ENCODE measurements at places on chromosomes 5 and 9. TPM values are rescaled to one million over a fixed set of nuclear protein-coding genes. Genes with fewer than 3 reads are reported as not detected.

DNA sequence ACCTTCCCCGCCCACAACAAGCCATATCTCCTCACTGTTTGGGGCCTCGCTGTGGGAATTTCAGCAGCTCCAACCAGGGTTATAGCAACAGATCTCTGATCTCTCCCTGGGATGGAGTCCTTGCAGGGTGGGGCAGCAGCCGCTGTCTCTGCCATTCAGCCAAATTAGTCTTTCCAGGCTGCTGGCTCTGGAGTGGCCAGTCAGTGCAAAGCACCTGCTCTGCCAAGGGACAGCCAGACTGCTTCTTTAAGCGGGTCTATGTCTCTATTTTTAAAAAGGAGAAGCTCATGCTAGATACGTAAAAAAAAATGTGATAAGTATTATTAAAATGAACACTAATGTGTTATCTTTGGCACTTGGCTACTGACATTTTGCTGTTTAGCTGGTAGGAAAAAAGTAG is 380.2 kb downstream of the CDH10 start:
- DNase-seq: no peak

- no peak for DNase-seq
These were observed 3.7 kb upstream of the COL5A1 start for GRCh38 chr9:134637696-134638501.

DNA sequence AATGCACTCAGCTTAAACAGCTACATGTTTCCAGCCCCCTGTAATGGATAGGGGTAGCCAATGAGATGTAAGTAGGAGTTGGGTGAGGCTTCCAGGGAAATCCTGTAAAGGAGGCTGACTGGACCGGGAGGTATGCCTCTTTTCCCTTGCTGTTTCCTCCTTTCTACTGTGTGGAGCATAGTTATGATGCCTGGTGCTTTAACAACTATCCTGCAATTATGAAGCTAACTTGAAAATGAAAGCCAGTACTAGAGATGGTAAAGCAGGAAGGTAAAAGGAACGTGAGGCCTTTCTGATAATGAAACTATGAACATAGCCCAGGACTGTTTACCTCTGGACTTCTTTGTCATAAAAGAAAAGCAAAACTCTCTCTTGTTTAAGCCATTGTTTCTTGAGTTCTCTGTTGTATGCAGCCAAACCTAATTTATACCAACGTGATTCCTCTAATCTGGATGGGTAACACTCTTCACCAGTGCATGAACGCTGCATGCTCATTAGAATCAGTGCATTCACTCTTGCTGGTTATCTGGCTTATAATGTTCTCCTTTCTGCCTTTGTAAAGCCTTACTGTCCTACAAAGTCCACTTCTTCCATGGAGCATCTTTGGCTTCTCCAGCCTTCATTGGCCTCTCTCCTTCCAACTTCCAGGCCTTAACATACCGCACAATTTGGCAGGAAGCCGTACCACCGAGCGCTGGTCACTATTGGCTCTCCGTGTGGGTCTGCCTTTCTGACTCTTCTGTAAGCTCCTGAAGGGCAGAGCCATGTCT is 8.3 kb upstream of the ARHGEF28 start:
- DNase-seq: no peak

GRCh38 chr9:135886147-135886981 is 21.0 kb downstream of the CAMSAP1 start:
- DNase-seq: no peak

DNA sequence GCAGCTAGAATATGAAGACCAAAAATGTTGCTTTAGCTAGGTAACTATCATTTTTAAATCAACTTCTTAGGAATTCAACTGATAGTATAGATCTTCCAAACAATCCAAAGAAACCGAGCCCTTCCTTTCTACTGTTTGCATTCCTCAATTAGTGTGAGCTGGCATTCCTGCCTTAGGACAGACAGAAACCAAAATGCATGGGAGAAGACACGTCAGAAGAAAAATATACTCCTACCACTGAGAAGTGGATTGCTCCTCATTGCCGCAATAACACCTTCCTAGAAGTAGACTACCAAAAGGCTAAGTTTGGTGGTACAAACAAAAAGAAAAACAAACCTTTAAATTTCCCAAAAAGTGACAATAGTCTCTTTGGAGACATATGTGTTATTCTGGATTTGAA is 440.0 kb downstream of the SEMA5A start:
- DNase-seq: no peak

DNA sequence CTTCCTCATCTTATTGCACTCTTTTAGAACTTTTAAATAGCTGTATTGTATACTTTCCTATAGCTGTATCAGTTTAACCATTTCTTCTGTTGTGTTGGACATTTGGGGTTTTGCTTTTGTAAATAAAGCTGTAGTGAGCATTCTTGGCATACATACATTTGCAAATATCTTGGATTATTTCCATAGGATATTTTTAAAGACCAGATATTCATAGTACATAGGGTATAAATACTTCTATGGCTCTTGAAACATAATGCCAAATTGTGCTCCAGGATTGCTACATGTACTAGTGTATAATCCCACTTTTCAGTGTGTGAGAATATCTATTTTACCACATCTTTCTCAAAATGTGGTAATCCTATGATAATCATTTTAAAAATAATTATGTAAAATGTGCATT is 51.2 kb downstream of the SCAMP1 start:
- no peak for DNase-seq

DNA sequence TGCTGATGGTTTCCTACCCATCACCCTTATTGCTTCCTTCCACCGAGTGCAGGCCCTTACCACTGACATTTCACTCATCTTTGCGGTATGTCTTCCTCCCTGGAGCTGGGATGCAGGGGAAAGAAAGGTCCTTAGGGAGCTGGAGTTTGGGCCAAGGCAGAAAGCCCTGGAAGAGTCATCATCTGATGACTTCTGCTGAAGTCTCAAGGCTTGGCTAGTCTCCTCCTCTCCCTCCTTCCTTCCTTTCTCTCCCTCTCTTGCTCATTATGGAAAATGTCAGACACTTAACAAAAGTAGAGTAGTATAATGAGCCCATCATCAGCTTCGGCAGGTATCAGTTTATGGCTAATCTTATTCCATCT is 40.0 kb downstream of the LARP1 start:
- DNase-seq: no peak

DNA sequence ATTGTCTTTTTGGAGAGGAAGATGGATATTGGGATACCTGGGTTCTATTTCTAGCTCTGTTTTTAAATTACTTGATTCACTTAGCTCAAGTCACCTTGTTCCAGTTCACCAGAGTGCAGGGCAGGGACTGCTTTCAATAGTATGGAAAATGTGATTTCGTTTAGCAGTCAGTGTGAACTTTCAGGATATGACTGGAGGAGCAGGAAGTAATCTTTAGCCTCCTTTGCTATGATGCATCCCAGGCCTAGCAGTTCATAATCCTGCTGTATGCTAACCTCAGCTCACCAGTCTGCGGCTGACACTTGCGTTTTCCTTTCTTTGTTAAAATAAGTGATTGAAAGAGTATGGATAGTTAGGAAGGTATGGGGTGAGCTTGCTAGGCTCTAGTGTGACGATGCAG is 169.7 kb downstream of the ARHGAP26 start:
- peak; percentile 83 for DNase-seq

- DNase-seq: no peak
These were observed 202.8 kb downstream of the CWC27 start for GRCh38 chr5:64971513-64971912.

DNA sequence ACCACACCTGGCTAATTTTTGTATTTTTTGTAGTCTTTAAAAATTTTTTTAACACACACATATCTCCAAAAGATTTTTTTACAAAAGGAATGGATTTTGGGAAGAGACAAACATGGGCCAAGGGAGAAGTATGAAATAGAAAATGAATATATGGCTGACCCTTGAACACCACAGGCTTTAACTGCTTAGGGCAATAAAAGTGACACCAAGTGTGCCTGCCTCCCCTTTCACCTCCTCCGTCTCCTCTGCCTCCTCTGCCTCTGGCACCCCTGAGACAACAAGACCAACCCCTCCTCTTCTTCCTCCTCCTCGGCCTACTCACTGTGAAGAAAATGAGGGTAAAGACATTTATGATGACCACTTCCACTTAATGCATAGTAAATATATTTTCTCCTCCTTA is 483.9 kb downstream of the KDM4C start:
- DNase-seq: no peak

- no peak for DNase-seq
These were observed 161.7 kb upstream of the NUDT12 start for GRCh38 chr5:103724271-103724670.

DNA sequence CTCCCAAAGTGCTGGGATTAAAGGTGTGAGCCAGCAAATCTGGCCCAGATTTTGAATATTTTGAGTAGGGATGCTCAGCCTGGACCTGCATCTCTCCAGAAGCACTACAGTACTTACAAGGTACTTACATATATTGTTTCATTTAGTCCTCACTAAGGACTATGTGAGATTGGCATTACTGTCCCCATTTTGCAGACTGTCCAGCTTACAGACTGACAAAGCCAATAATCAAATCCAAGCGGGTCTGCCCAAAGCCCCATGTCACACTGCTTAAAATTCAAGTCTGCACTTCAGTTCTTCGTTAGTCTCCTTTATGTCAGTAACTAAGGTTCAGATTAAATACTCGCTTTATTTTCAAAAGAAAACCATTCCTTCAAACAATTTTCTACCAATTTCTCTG is 7.1 kb downstream of the MAPKAP1 start:
- no peak for DNase-seq

- DNase-seq: no peak
These were observed 7.2 kb downstream of the TAS2R1 start for GRCh38 chr5:9622971-9623421.

- DNase-seq: no peak
These were observed 319.1 kb downstream of the ZSWIM6 start for GRCh38 chr5:61651195-61651594.

DNA sequence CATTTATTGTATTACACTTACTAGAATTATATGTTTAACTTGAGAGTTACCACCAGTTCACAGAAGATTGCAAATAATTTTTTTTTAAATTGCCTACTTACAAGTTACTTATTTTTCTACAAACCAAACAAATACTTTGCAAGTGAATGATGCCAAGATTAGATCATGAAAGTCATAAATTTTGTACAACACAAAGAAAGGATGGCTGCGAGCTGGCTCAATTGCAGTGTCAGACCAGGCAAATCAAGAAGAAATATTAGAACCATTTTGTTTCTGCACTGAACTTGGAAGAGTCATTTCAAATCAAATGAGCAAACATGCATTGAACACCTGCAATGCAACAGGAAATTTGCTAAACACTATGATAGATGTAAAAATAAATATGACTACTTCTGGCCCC is 97.3 kb downstream of the PLCXD3 start:
- no peak for DNase-seq

DNA sequence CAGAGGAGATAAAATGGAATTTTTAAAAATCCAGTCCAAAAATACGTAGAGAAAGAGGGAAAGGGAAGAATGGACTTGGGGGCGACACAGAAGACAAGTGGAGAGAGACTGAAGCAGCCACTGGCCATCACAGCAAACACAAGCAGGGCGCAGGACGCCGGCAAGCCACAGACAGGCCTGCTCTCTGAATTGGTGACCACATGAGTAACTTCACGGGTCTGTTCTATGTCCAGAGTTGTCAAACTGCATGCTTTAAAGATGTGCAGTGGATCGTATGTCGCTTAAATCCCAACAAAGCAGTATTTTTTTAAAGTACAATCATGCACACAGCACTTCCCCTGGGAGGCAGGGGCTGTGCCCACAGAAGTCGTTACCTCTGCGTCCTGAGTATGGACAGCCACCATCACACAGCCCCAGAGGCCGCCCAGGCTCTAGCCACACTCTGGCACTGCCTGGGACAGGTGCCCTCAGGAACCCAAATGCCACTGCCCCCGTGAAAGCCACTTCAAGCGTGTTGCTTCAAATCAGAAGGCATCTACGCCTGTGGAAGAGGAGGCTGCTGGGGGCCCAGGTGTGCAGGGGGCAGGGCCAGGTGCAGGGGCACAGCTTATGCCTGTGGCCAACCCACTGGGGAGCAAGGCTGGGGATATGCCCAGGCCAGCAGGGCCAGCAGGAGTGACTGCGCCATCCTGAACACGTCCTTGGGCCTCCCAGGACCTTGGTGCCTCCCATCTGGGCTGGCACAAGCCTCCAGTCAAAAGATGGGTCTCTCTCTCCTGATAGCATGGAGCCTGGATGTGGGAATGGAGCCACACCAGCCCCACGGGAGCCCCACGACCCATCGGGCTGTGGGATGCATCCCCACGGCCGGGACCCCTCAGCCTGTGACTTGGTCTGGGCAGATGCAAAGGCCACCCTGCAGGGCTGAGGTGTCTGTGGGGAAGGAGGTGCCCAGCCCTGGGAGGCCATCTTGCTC is 5.9 kb upstream of the LRRC14B start:
- no peak for DNase-seq

GRCh38 chr5:132438917-132439316 is 51.7 kb downstream of the IRF1 start:
- no peak for DNase-seq

DNA sequence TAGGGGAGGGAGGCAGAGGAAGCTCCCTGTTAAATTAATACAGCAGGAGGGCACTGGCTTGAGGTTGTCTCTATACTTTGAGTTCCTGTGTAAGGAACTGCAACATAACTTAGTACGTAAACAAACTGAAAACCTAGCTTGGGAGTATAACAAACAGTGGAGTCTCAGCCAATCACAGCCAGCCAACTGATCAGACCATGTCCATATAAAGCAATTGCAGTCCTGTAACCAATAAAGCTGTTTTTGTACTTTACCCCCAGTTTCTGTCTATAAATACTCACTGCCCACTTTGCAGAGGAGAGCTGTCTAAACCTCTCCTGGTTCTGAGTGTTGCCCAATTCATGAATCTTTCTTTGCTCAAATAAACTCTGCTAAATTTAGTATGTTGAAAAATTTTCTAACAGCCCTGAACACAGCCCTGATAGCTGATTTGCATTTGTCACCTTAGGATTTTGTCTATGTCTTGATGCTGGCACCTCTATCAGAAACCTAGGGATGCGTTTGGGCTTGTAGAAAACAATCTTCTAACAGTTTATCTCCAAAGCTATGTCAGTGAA is 39.9 kb downstream of the GDNF start:
- no peak for DNase-seq

Gene PCDHB2
- 2.9 TPM for total RNA-seq

Gene SIT1
- total RNA-seq: not detected

Gene C9orf153
- 0.07 TPM for total RNA-seq

Gene TMC1
- total RNA-seq: 0.99 TPM

Gene PRDM9
- not detected for total RNA-seq

Gene WNT8A
- total RNA-seq: not detected

Gene LCN10
- not detected for total RNA-seq

Gene SLCO6A1
- total RNA-seq: not detected

Gene NXNL2
- total RNA-seq: not detected

Gene CCDC192
- total RNA-seq: not detected

Gene SNCAIP
- total RNA-seq: 18.9 TPM
